Endothelial cell (in vitro differentiated cells): ENCODE measurements at places on chromosomes 11 and 22. TPM values are rescaled to one million over a fixed set of nuclear protein-coding genes. Genes with fewer than 3 reads are reported as not detected.

Gene TMEM191C
- 0.92 TPM for total RNA-seq

Gene SCGB2A2
- not detected for total RNA-seq

Gene TPBGL
- 7.0 TPM for total RNA-seq

Gene CCDC87
- total RNA-seq: 0.54 TPM

Gene SPI1
- total RNA-seq: not detected

Gene PGA5
- 1.2 TPM for total RNA-seq

- no peak for DNase-seq
Observed at GRCh38 chr11:107408762-107409211, 48.8 kb downstream of the CWF19L2 start.

GRCh38 chr11:1624621-1625020 is 2.7 kb upstream of the KRTAP5-4 start:
- DNase-seq: no peak

DNA sequence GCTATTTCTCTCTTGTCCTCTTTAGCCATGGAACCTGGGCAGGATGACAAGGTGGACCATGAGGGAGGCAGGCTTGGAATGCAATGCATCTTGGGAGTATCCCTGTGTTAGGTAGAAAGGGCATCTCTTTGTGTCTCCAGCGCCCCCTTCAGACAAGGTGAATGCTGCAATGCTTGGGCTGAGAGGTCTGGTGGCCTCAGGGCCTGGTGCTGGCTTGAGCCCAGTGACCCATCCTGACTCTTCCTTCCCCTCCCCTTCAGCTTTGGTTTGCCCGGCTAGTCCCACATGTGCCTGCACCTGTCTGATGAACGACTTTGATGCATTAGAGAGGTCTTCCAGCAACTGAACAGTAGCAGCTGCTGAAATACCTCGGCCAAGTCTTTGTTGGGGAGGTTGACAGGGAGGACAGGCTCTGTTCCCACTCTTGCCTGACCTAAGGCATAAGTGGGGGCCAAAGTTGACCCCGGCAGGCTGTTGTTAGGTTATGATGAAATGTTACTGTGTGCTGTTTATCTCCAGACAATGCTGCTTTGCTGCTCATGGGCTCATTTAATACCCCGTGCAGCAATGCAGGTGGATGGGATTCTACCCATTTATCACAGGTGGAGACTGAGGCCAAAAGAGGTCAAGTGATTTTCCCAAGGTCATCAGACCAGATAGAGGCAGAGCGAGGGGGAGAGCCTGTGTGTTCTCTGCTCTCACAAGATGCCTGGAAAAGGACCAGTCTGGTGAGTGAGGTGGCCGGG is 22.5 kb downstream of the MYO18B start:
- DNase-seq: no peak

DNA sequence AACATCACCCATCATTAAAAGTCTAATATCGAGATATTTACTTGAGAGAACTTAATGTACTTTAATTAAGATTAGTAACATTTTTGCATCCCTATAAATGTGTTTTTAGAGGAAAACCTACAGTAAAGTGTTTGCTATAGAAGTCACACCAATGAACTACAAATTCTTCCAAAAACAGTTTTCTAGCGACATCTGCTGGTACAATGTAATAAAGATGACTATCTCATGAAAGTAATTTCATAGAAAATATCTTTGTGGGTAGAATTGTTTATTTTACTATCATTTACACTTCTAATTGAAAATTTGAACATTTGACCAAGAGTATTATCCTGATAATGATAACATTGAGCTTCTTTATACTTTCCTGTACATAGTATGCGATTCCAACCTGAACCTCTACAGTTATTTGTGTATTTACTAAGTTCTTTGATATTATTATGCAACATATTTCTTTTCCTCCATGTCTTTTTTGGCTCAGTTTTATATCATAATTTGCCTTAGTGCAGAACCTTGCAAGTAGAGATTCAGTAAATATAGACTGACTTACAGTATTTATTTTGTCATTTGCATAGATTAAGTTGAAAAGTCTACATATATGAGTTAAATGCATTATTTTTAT is 252.7 kb downstream of the TMEM135 start:
- no peak for DNase-seq

DNA sequence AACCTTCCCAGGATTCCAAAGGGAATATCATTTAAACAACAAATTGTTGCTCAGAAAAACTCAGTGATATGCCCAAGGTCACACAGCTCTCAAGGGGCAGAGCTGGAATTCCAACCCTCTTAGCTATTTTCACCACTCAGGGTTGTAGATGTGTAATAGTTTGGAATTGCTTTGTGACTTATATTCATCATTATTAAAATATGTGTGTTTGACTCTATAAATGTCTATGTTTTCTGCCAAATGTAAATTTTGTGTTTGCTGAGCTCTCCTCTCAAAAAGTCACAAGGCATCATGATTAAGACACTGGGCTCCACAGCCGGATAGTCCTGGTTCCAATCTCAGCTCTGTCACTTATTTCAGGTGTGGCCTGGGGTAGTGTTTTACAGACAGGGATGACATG is 407.3 kb downstream of the TMEM135 start:
- DNase-seq: no peak

DNA sequence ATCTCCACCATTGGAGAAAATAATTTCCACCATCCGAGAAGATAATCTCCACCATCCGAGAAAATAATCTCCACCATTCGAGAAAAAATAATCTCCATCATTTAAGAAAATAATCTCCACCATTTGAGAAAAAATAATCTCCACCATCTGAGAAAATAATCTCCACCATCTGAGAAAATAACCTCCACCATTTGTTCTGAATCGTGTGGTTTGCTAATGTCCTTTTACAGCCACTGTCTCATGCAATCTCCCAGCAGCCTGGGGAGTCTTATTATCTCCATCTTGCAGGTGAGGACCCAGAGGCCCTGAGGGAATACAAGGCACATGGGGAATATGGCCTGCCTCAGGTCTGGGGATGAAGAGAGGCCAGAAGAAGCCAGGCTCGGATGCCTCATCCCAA is 54.1 kb upstream of the TCF20 start:
- no peak for DNase-seq

GRCh38 chr11:4763096-4763495 is 6.6 kb downstream of the OR51F1 start:
- no peak for DNase-seq

DNA sequence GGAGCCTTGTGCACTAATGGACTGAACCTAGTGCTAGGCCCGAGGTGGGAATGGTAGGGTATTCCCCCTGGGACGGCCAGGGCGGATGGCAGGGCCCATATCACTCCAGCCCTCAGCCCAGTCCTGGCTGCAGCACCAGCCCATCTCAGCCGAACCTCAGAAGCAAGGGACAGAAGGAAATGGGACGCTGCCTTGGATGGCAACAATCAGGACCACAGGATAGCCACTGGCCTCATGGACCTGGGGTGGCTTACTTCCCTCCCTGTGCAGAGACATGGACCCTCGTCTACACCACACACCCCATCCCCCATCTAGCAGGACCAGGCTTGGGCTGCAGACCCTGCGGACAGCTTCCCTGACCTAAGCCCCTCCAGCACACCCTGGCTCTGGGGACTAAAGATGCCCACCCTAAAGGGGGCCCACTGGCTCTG is 24.1 kb downstream of the ARVCF start:
- DNase-seq: no peak

- no peak for DNase-seq
Observed at GRCh38 chr11:102318469-102318868, 1.2 kb downstream of the BIRC3 start.
